ENCODE measurements at places on chromosomes 6 and 20. TPM values are rescaled to one million over a fixed set of nuclear protein-coding genes. Genes with fewer than 3 reads are reported as not detected.

GRCh38 chr20:64231621-64232550 lies 23.7 kb upstream of the PCMTD2 start:
- no peak for DNase-seq

- no peak for DNase-seq
Measured at GRCh38 chr6:4677751-4678065, 98.5 kb upstream of the CDYL start.

- DNase-seq, result peak; percentile 3
Measured at GRCh38 chr6:70110126-70111022, 192.5 kb downstream of the COL9A1 start.

DNA sequence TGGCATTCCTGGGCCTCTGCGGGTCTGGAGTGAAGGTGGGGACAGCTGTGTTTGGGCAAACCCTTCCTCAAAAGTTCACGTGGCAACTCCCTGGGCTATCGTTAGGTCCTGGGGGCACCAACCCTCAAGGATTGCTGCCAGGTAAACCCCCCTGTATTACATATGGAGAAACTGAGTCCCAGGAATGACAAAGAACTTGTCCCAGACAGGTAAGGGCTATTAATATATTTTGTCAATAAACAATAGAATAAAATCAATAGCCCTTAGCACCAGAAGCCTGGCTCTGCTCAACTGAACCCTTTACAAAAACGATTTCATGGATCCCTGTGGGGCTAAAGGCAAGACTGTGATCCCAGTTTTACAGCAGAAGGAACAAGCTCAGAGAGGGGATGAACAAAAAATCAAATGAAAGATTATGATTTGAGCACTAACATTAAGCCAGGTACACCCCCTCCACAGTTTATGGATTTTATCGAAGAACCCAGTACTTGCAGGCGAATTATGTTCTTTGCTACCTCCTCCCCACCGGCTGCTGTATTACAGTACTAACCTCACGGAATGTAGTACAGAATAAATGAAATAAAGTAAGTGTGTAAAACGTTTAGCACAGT lies 2.7 kb downstream of the ID1 start:
- no peak for DNase-seq

- no peak for DNase-seq
Measured at GRCh38 chr20:63502671-63503172, 3.8 kb upstream of the EEF1A2 start.

- no peak for DNase-seq
Measured at GRCh38 chr6:40714576-40715564, 127.7 kb upstream of the LRFN2 start.

DNA sequence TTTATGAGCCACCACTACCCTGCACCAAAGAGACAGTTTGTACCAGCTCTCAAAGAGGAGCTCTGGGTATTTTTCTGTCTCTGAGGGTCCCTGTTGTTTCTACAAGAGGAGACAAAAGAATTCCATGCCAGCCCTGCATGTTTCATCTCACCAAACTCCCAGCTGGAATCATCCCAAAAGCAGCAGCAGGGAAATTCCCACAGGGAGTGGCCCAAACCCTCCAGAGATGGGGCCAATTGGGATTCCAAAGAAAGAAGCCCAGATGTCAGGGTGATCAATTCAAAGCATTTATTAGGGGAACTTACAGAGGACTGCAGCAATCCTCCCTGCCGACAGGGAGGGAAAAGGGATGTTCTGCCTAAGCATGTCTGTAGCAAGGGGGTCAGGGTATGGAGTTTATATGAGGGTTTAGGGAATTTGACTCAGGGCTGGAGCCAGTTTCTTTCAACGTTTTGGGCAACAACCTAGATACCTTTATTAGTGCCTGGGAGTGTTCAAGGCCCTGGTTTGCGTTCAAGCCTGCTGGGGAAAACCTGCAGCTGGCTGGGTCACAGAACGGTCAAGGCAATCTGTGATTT lies 47.2 kb downstream of the MUC22 start:
- DNase-seq, result peak; percentile 61

- no peak for DNase-seq
Measured at GRCh38 chr6:31954511-31954910, 4.3 kb downstream of the NELFE start.

- DNase-seq, result no peak
Measured at GRCh38 chr20:3612795-3613572, 50.2 kb downstream of the GFRA4 start.

DNA sequence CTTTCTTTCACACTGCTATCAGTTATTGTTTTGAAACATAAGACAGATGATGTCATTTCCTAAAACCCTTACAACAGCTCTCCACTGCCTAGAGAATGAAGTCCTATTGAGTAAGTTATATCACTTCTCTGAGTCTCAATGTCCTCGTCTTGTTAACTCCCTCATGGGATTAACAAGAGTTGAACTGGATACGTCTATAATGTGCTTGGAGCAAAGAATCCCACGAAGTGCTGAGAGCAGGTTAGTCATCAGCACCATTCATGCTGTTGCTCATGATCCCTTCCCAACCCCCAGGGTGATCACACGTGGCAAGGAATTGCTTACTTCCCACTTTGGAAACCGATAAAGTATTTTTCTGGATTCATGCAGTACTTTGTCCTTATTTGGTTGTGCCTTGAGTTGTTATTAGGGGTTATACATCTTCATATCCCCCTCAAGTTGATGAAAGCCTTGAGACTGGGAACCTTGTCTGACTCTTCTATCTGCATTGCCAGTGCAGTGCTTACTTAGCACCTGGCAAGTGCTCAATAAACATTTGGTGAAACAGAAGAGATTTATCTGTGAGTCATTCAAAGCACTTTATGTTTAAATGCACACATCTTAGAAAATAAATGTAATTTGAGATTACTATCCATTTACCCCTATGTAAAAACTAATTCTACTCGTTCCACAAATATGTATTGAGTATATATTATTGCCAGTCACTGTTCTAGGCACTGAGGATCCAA lies 487.5 kb downstream of the EPM2A start:
- peak; percentile 96 for DNase-seq

DNA sequence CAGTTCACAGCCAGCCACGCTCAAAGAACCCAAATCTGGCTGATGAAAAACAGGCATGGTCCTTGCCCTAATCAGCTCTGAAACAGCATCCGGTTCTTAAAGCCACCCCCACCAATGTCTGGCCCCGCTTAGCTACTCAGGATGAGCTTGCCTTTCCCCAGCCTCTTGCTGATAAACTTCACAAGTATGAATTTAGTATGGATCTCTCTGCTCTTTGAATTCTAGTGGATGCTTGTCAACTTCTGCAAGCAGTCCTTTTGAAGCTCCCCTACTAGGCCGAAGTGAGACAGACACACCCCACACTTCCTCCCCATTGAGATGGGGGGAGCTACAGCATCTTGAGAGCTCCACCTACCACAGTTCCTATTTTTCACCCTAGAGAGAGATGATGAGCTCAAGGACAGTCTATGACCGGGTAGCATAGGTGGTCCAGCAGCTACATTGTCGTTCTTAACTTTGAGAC lies 36.7 kb downstream of the EBF4 start:
- no peak for DNase-seq

DNA sequence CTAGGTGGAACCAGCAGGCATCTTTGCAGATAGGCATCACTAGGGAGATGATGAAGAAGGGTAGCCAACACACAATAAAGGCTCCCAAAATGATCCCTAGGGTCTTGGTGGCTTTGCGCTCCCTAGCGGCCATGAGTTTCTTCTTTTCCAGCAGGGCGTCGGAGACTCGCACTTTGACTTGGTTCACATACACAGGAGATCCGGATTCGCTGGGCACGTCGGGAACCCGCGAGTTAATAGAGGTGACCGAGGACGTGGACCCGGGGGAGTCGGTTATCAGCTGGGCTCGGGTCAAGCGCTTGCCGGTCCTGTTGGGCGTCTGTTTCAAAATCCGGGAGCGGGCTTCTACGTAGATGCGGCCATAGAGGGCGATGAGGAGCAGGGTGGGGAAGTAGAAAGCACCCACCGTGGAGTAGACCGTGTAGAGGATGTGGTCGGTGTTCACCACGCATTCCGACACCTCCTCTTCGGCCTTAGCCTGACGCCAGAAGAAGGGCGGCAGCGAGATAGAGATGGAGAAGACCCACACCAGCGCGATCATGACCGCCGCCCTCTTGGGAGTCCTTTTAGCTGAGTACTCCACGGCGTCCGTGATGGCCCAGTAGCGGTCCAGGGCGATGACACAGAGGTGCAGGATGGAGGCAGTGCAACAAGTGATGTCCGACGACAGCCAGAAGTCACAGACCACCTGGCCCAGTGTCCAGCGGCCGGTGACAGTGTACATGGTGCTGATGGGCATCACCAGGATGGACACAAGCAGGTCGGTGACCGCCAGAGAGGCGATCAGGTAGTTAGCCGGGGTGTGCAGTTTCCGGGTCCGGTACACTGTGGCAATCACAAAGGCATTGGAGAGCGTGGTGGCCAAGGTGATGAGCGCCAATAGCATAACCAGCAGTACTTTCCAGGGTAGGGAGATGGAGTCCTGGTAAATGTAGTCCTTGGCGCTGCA lies 658 bp downstream of the HTR1B start:
- peak; percentile 30 for DNase-seq

DNA sequence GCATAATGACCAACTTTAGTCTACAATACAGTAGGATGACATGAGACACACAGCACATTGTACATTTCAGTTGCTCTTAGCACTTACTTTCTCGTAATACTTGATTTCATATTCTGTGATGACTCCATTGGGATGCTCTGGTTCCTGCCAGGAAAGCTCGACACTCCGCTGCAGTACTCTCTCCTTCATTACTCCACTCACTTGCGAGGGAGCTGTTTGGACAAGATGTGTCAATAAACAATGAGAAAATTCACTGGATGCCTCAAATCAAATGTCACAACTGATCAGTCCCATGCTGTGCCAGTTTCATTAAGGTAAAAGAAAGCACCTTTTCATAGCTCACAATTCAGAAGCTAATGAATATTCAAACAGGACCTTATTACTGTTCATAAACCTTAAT lies 147.1 kb downstream of the EPHA7 start:
- DNase-seq, result no peak

DNA sequence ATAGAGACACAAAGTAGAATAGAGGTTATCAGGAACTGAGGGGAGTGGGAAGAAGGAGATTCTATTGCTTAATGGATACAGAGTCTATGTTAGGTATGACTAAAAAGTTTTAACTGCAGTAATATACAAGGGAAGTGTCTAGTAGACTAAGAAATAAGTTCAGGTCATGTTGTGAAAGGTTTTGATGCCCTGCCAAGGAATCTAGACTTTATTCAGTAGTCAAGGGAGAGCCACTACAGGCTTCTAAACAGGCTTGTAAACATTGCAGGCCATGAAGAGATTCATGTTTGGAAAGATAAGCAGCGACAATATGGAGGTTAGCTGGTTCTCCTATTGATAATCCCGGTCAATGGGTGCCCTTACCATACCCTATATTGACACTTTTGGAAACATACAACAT lies 352.8 kb upstream of the SOX4 start:
- no peak for DNase-seq

DNA sequence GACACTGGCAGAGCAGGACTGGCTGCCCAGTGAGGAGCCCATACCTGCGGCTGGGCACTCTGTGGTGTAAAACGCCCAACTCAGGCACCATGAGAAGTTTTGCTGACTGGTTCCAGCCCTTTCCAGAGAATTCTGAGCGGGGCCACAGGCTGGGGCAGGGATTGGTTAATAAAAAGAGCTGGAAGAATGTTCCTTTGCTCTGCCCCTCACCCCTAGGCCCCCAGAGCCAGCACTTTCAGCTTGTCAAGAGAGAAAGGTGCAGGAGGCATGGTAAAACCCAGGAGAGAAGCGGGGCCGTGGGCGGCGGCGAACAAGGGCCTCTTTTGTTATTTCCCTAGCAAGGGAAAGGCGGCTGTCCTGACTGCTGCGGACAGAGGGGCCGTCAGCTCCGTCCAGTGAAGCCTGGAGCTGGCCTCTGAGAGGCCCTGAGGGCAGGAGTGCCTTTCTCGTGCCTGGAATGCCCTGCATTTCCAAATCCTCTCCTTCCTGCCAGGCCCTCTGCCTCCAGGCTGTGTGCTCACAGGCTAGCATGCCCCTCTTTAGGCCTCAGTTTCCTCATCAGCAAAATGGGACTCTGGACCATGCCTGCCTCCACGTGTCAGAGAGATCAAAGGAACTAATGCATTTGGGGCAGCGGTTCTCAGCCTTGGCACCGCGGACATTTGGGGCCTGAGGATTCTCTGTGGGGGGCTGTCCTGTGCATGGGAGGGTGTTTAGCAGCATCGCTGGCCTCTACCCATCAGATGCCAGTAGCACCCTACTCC lies 12.9 kb downstream of the SLC13A3 start:
- no peak for DNase-seq

GRCh38 chr6:136290410-136291010 lies 864 bp upstream of the BCLAF1 start:
- peak; percentile 84 for DNase-seq

DNA sequence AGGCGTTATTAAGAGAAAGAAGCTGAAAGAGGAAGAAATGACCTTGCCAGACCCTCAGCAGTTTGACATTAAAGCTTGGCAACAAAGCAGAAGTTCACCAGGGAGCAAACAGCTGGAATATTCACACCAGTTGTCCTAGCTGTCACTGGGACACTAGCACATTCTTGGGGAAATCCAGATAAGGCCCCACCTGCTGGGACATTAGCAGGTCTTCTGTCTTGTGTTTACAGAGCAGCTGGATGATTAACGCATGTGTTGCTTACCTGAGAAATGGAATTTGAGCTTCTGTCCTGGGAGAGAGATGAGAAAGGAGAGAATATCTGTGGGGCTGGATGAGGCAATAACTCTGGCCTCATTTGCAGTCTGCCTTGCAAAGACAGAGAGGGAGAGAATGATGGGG lies 137.6 kb upstream of the RIN2 start:
- DNase-seq, result no peak

DNA sequence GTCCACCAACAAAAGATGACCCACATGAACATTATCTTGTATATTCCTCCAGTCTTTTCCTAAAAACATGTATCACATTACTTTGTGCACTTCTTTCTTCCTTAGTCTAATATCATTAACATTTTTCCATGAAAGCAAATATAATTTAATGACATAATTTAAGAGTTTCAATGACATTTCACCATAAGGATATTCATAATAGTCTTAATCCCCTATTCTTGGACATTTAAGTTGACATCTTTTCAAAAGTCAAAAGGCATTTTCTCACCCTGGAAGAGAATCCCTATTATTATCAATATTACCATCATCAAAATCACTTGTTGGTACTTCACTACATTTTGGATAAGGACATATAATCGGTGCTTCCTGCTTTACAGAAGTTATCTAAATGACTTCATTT lies 31.3 kb downstream of the EPHA7 start:
- no peak for DNase-seq

The DEFB114 gene
- total RNA-seq, result not detected

The SYCP2 gene
- 0.27 TPM for total RNA-seq

The NECAB3 gene
- 19.5 TPM for total RNA-seq

The PCK1 gene
- not detected for total RNA-seq

The UBR2 gene
- total RNA-seq, result 22.2 TPM

The ADAT2 gene
- total RNA-seq, result 6.2 TPM

The LHFPL5 gene
- total RNA-seq, result not detected

The TRIM10 gene
- not detected for total RNA-seq

The WFDC10B gene
- not detected for total RNA-seq

The SYCP2L gene
- 6.4 TPM for total RNA-seq

The RAB44 gene
- 0.14 TPM for total RNA-seq

The TRIM40 gene
- not detected for total RNA-seq

The SMOC2 gene
- 0.93 TPM for total RNA-seq

The GABRR1 gene
- not detected for total RNA-seq
